Kidney epithelial cell (primary cell): ENCODE measurements at places on chromosomes 2 and 18. TPM values are rescaled to one million over a fixed set of nuclear protein-coding genes. Genes with fewer than 3 reads are reported as not detected.

The POTEJ gene
- total RNA-seq: not detected in 2 replicates

The MEP1B gene
- not detected in 2 replicates for total RNA-seq

The MAP2 gene
- 53.3 and 58.1 TPM in 2 replicates for total RNA-seq

The HSBP1L1 gene
- total RNA-seq: 26.4 and 29.3 TPM in 2 replicates

The GKN2 gene
- total RNA-seq: not detected in 2 replicates

The LCT gene
- not detected in 2 replicates for total RNA-seq

The PROC gene
- 1.4 and 2.9 TPM in 2 replicates for total RNA-seq
